ENCODE measurements at places on chromosomes 7 and 10.

DNA sequence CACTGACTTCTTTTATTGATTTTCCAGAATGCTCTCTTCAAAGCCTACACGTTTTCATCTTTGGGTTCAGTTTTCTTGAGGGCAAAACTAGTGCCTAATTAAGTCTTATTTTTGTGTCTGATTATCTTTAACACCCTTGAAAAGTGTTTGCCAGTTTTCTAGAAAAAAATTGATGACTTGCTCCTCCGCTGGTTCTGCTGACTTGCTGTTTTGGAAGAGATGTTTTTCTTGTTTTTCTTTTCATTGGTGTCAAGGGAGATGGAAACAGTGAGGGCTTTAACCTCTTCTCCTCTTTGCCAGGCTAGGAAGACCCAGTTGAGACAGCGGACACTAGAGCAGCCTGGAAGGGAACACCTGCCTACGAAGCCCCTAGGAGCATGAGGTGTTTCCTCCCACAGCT lies 123.7 kb upstream of the EEPD1 start:
- DNase-seq: no peak

DNA sequence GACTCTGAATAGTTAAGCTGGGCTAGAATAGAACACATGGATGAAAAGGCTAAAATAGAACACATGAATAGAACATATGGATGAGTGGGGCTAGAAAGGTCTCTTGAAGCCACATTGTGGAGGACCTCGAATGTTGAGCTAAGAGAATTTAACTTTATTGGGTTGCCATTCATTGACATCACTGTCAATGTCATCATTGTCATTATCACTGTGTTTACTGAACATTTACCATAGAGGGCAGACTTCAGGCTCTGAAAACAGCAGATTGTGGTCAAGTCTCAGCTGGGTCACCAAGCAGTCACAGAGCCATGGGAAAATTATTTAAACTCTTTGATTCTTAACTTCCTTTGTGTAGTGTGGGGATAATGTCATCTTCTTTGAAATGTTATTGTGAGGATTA lies 80.4 kb downstream of the WDFY4 start:
- no peak for DNase-seq

DNA sequence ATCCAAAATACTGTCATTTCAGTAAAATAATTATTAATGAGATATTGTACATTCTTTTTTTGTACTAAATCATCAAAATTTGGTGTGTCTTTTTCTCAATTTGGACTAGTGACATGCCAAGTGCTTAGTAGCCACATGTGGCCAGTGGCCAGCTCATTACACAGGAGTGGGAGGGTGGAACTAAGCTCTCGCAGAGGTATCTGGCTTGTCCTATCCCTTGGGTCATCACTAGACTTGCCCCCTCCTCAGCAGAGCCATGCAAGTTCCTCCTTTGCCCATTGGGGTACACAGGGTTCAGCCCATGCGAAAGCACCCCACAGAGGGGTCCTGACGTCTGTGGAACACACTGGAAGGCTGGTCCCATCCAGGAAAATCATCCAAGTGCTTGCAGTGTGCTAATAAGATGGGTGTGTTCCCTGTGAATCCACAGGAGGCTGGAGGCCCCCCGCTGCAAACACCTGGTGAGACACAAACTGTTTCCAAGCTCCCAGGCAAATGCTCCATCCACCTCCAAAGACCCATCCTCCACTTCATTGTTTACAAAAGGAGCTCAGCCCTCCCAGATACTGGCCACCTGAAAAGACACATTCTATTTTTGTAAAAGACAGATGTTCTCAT lies 1.3 kb downstream of the ARHGAP22 start:
- DNase-seq: no peak

DNA sequence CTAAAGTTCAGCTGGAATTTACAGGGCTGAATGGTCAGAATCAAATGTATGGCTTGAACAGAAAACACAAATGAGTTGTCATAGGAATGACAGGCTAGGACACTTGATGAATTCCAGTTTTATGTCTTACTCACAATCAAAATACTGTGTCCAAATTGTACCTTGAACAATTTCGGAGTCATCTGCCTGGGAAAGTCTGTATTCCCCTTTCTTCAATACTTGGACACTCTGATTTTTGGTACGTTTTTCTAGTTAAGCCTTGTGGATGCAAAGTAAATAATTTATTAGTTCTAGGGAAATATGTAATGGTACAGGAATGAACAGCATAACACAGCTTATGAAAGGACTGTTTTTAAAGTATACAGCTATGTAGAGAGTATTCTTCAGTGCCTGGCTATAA lies 100.4 kb downstream of the ITGB8 start:
- DNase-seq: no peak

DNA sequence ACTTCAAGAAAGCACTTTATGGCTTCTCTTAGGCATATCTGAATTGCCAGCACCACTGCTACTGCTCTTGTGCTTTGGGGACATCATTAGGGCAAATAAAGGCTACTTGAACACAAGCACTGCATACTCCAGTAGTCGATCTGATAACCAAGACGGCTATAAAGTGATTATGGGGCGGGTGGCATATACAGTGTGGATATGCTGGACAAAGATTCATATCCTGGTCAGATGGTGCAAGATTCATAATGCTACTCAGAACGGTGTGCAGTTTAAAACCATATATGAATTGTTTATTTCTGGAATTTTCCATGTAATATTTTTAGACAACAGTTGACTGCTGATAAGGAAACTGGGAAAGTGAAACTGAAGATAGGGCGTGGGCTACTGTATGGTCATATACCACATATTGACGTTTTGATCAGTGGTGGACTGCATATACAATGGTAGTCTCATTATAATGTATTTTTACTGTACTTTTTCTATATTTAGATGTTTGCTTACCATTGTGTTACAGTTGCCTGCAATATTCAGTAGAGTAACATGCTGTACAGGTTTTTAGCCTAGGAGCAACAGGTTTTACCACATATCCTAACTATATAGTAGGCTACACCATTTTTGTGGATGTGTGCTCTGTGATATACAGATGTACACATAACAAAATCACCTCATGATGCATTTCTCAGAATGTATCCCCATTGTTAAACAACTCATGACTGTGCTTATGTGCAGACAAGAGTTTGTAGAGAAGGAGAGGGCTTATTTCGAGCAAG lies 15.2 kb downstream of the ANLN start:
- DNase-seq: no peak

DNA sequence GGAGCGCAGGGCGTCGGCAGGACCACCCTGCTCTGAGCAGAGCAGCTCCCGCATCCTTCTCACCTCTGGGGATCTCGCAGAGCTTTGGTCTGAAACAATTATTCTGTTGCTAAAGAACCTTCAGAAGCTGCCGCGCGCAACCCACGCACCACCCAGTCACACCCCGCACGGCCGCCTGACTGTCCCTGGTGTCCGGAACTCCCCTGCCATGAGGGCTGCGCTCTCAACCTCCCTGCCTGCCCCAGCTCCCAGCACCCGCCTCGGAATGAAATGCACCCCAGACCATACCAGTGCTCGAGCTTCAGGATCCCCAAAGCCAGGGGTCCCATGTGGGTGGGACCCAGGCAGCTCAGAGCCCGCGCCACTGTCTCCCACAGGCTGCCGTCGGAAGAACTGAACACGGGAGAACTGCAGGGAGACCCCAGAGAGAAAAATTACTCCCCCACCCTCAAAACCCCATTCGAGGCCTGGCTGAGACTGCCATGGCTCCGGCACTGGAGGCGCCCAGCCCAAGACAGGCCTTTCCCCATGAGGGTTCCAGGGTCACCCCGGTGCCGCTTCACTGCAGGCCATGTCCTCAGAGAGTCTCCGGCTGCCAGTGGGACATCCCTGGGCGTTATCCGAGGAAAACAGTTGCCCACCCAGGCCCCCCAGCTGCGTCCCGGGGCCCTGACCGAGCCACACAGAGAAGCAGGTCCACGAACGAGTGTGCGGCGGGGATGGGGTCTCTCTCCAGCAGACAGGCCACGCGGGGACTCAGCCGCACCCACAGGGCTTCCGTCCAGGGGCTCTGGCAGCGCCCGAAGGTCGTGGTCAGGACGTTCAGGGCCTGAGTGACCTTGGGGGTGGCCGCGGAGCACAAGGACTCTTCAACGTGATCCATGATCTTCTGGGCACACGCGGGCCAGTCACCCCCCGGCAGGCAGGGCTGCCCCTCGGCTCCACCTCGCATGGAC lies 12.1 kb downstream of the BRAT1 start:
- no peak for DNase-seq
